ENCODE measurements at places on chromosomes 7 and 10.

GRCh38 chr7:84508606-84509005 is 314.0 kb upstream of the SEMA3A start:
- no peak for DNase-seq

DNA sequence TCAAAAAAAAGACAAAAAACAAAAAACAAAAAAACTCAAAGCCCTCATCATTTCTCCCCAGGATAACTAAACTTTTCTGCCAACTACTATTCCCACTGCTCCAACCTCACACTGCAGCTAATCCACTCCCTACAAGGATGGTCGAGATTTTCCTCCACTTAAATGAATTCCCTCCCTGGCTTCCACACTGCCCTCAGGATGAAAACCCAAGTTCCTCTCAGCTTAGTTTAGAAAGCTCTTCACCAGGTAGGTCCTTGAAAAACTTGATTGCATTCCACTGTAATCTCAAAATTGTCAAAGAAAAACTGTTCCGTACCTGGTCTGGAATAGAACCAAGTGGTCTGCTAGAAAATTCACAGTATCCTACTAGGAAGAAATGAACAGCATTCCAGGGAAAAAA is 294.3 kb upstream of the KLF14 start:
- no peak for DNase-seq

DNA sequence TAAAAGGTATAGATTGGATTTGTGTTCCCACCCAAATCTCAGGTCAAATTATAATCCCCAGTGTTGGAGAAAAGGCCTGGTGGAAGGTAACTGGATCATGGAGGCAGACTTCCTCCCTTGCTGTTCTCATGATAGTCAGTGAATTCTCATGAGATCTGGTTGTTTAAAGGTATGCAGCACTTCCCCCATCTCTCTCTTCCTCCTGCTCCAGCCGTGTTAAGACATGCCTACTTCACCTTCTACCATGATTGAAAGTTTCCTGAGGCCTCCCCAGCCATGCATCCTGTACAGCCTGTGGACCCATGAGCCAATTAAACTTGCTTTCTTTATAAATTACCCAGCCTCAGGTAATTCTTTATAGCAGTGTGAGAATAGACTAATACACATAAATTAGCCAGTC is 39.1 kb downstream of the HTR7 start:
- DNase-seq: no peak

- DNase-seq: no peak
These were observed 11.9 kb upstream of the SPAG6 start for GRCh38 chr10:22333167-22333974.
